ENCODE measurements at places on chromosomes 12 and 14. TPM values are rescaled to one million over a fixed set of nuclear protein-coding genes. Genes with fewer than 3 reads are reported as not detected.

DNA sequence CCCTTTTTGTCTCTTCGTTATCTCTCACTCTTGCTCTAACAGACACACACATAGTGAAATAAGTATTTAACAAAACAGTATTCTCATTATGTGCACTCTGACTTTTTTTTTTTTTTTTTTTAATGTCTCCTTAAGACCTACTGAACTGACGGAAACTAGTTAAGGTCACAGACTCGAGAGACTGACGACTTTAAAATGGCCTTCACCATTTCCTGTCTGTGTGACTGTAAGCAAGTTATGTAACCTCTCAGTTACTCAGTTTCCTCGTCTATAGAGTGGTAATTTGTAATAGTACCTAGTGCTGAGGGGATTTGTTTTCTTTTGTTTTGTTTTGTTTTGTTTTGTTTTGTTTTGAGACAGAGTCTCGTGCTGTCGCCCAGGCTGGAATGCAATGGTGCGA is 284.8 kb downstream of the FBXL14 start:
- no peak for DNase-seq

DNA sequence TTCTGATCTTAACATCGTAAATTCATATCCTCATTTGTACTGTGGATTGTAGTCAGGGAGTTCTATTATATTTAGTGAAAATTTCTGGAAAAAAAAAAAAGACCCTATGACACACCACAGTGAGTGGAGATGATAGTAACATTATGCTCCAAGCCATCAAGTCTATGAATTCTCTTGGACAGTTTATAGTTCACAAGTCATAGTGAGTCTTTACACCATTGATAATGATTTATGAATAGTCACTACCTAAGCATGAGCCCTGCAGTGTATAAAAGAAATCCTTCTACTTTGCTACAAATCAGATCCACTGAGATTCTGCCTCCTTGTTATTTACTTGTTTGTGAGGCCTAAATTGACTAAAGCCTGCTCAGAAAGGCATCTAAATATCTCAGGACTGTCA is 772.2 kb upstream of the NOVA1 start:
- DNase-seq, result no peak

- DNase-seq, result no peak
Observed at GRCh38 chr12:65022960-65023359, 98.1 kb downstream of the WIF1 start.

GRCh38 chr14:97268097-97268496 is 470.9 kb downstream of the VRK1 start:
- DNase-seq, result no peak

DNA sequence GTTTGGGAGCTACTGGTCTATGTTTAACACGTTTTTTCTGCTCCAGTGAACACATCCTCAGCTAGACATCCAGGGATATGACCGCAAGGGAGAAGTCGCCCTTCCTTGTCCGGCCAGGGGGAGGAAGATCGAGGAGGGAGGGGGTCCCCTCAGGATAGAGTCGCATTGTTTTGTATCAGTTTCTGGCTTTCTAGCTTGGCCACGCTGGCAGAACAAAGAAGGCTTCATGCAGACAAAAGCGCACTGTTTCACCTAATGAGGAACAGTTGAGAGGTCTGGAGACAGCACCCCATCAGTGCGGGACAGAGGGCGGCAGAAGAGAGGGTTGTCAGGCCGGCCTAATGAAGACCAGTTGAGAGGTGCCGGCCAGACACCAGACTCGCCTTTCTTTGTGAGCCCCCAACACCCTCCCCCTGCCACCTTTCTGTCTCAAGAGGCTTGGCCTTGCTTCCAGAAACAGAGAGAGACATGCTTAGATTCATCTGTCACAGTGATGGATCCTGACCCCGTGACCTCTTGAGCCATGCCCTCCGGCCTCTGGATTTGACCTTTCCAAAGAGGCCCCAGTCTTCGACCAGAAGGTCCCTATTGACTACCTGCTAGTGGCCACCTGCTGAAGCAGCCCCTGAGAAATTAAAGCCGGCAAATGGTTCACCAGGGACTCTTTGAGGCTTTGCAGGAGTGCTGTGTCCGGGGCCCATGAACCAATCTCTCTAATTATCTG is 254.7 kb upstream of the TBX3 start:
- no peak for DNase-seq

DNA sequence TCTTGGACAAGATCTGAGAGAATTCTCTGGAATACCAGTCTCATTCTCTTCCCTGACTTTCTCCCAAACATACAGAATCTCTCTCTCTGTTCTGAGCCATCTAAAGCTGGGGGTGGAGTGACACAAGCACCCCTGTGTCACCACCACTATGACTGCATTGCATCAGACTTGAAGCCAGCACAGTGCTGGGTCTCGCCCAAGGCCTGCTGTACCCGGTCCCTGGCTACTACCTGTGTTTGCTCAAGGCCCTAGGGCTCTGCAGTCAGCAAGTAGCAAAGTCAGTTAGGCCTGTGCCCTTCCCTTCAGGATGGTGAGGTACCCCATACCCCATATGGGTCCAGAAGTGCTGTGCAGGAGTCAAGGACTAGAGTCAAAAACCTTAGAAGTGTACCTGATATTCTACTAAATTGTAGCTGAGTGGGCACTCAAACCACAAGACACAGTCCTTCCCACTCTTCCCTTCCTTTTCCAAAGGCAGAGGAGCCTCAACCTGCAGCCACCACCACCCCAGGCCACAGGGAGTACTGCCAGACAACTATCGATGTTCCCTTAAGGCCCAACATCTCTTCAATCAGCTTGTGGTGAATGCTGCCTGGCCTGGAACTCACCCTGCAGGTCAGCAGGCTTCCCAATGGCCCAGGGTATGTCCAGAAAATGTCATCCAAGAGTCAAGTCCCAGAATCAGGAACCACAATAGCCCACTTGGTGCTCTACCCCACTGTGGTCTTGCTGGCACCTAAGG is 21.2 kb upstream of the RDH16 start:
- DNase-seq, result no peak

DNA sequence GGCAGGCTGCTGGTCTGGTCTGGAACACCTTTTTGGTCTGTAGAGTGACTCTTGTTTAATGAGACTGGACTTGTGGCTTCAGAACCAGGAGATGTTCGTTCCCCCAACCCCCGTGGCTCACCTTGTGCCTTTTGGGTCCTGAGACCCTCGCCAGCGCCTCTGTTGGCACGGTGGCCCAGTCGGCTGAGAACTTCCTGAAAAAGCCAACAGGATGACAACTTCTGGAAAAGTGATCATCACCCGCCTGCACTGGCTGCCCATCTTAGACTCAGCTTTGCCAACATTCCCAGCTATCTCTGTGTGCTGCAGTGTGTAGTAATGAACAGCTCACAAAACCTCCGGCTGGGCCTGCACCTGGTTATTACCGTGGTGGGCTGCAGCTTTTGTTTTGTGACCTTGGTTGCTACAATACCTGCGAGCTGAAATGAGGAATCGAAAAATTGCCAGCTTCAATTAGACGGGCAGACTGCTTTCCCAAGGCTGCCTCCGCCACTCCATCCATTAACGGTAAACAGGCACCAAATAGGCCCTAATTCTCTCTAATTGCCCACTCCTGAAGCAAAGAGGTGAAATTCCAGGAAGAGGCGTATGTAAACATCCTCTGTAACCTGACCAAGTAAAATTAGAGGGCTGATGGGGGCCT is 16.0 kb downstream of the MEG3 start:
- no peak for DNase-seq

Gene TOMM20L
- not detected for total RNA-seq

Gene GPATCH2L
- total RNA-seq, result 58.7 TPM

Gene AHNAK2
- total RNA-seq, result 47.2 TPM

DNA sequence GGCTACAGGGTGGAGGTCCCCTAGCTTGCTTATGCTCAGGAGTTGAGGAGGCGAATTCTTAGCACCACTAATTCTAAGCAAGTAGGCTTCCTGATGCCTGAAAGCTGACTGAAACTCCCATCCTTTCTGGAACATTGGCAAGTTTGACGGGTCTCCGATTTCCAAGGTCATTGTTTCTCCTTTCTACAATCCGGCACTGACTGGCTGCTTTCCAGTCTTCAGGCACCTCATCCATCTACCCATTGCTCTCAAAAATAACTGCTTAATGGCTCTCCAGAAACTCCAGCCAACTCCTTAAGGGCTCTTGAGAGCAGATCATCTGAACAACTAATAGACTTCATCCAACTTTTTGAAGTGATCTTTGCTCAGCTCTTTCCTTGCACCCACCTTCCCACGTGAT is 13.3 kb downstream of the REM2 start:
- no peak for DNase-seq

GRCh38 chr12:52354200-52354599 is 13.1 kb downstream of the KRT85 start:
- DNase-seq, result no peak

- DNase-seq, result no peak
Observed at GRCh38 chr14:73500360-73500759, 9.6 kb downstream of the RIOX1 start.

All from glomerular endothelial cell (primary cell).